Cardiac muscle cell (in vitro differentiated cells and primary cell): ENCODE measurements at places on chromosomes 11 and 22. TPM values are rescaled to one million over a fixed set of nuclear protein-coding genes. Genes with fewer than 3 reads are reported as not detected.

GRCh38 chr22:19579880-19580279 is 55.7 kb upstream of the CLDN5 start:
- H3K4me3 ChIP-seq = no peak overlapping the region
- H3K36me3 ChIP-seq = no peaks in the 10 kb centered on the region
- H3K27ac ChIP-seq = no peak overlapping the region

DNA sequence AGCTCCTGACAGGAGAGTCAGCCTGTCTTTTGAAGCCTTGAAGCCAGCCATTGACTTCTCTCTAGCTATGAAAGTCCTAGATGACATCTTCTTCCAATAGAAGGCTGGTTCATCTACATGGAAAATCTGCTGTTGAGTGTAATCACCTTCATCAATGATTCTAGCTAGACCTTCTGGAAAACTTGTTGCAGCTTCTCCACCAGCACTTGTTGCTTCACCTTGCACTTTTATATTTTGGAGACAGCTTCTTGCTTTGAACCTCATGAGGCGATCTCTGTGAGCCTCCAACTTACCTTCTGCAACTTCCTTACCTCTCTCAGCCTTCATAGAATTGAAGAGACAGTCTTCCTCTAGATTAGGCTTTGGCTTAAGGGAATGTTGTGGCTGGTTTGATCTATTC is 58.3 kb downstream of the MYO7A start:
- H3K4me1 ChIP-seq = no peaks in the 10 kb centered on the region
- H3K27ac ChIP-seq = no peak overlapping the region
- DNase-seq = no peak
- no peaks in the 10 kb centered on the region for H3K27me3 ChIP-seq
- no peaks in the 10 kb centered on the region for H3K36me3 ChIP-seq

PRAME gene
- not detected in 2 replicates for total RNA-seq

- no peaks in the 10 kb centered on the region for H3K27me3 ChIP-seq
- no peaks in the 10 kb centered on the region for H3K36me3 ChIP-seq
- DNase-seq = no peak
- H3K4me3 ChIP-seq = no peak overlapping the region
- no peak overlapping the region for H3K27ac ChIP-seq
Observed at GRCh38 chr11:2198621-2199365, 27.2 kb upstream of the TH start.
